Activated naive CD4-positive, alpha-beta T cell treated with anti-CD3 and anti-CD28 coated beads, Interleukin-2, amount 10 ng/mL, durations not matched to agents 5 hours and 36 hours (primary cell): ENCODE measurements at places on chromosomes 1 and 21. TPM values are rescaled to one million over a fixed set of nuclear protein-coding genes. Genes with fewer than 3 reads are reported as not detected.

OR10K2 gene
- total RNA-seq: not detected

SKI gene
- total RNA-seq: 73.4 TPM

SMIM11 gene
- total RNA-seq: 16.7 TPM

ATP8B2 gene
- total RNA-seq: 156 TPM

AVPR1B gene
- not detected for total RNA-seq

CD52 gene
- 1,759 TPM for total RNA-seq

CEP104 gene
- 51.0 TPM for total RNA-seq

BARHL2 gene
- not detected for total RNA-seq

CHI3L2 gene
- total RNA-seq: 26.7 TPM

TRAF5 gene
- total RNA-seq: 82.3 TPM

COL11A1 gene
- not detected for total RNA-seq

URB1 gene
- 14.2 TPM for total RNA-seq

PLOD1 gene
- 11.8 TPM for total RNA-seq

AQP10 gene
- total RNA-seq: not detected

CLCA2 gene
- not detected for total RNA-seq

NPHS2 gene
- not detected for total RNA-seq

ESRRG gene
- total RNA-seq: not detected

KPRP gene
- total RNA-seq: not detected

KRTAP19-1 gene
- not detected for total RNA-seq

ANKRD34A gene
- 3.2 TPM for total RNA-seq

FCER1G gene
- total RNA-seq: 2.9 TPM

B3GALT6 gene
- 18.5 TPM for total RNA-seq

IL19 gene
- total RNA-seq: not detected

HRNR gene
- not detected for total RNA-seq

VASH2 gene
- 0.15 TPM for total RNA-seq

CASQ1 gene
- 0.35 TPM for total RNA-seq

GPR25 gene
- total RNA-seq: not detected

PRAMEF4 gene
- total RNA-seq: not detected

FCGR1A gene
- total RNA-seq: not detected

DNALI1 gene
- total RNA-seq: not detected

ADAMTS4 gene
- 1.9 TPM for total RNA-seq

CASQ2 gene
- not detected for total RNA-seq

LRRIQ3 gene
- total RNA-seq: 0.60 TPM

AADACL4 gene
- not detected for total RNA-seq

IFNAR1 gene
- 49.6 TPM for total RNA-seq

TAS1R1 gene
- not detected for total RNA-seq

CPTP gene
- 21.6 TPM for total RNA-seq

SPRR2A gene
- total RNA-seq: not detected

POU3F1 gene
- not detected for total RNA-seq

FCRL1 gene
- not detected for total RNA-seq

BSND gene
- not detected for total RNA-seq

TNNI3K gene
- not detected for total RNA-seq

SYT2 gene
- not detected for total RNA-seq

RPL22 gene
- 567 TPM for total RNA-seq

DNM3 gene
- total RNA-seq: 1.7 TPM

EPHB2 gene
- total RNA-seq: not detected

ANKRD65 gene
- not detected for total RNA-seq

LCE1C gene
- not detected for total RNA-seq

FAM167B gene
- 0.67 TPM for total RNA-seq

SRSF4 gene
- total RNA-seq: 97.3 TPM

ERVH48-1 gene
- total RNA-seq: 4.0 TPM

PRELP gene
- not detected for total RNA-seq

ARTN gene
- total RNA-seq: 0.14 TPM

LRRC42 gene
- 19.1 TPM for total RNA-seq

OR11L1 gene
- not detected for total RNA-seq

CAPZA1 gene
- total RNA-seq: 217 TPM
